ENCODE measurements at places on chromosomes 6 and 20.

- DNase-seq = peak; percentile 79
These were observed 12.7 kb downstream of the TRIM27 start for GRCh38 chr6:28910901-28911690.

- DNase-seq = peak; percentile 65
These were observed 109.9 kb downstream of the NOL4L start for GRCh38 chr20:32474967-32475811.

- DNase-seq = no peak
These were observed 19.0 kb downstream of the OR2H2 start for GRCh38 chr6:29603930-29604329.

DNA sequence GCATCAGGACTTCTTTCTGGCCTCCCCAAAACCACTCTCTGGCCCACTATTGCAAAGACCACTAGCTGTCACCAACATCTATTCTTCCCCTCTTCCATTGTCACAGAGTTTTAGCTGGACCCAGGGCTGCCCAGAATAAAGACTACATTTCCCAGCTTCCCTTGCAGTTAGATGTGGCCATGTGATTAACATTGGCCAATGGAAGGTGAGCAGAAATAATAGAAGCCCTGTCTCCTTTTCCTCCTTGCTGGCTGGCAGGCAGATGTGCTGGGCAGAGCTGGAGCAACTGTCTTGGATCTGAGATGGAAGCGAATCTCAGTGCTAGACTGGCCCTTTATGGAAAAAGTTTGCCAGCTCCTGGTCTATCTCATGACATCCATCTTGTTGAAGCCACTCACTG is 97.0 kb downstream of the KCNB1 start:
- peak; percentile 37 for DNase-seq

DNA sequence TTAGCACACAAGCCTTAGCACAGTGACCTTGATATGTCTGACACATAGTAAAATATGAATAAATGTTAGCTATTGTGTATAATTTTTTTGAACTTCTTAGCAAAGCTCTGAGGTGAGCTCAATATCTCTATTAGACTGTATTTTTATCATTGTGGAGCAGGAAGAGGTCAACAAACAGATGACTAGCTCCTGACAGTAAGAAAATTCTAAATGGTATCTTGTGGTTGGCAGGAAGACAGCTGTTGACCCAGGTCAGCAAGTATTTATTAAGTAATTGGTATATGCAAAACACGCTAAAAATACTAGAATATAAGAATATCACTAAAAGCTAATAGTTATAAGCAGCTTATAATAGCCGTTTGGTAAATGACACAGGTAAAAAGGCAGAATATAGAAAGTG is 77.5 kb upstream of the MARCKS start:
- no peak for DNase-seq

DNA sequence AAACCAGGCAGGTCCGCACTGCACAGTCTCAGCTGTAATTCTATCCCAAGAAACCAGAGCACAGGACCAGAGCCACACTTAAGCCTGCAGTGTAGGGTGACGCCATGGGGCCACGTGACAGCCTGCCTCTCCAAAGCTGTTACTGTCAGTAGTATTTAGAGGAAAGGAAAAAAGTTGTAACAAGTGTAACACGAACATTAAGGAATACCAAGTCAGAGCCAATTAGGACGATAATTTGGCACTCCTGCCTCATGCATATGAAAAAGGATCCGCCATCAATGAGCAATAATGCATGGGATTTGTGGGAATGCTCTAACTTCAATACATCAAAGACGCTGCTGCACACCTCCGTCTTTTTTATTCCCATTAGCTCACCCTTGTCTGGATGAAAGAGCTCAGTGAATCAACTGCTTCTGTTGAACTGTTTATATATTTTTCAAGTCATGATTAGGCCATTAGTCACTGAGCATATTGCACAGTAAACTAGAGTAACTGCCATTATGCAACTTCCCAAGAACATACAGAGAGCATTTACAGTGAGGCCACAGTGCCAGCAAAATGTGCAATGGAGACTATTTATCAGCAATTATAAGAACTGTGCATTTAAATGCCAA is 79.9 kb downstream of the ATXN1 start:
- DNase-seq = peak; percentile 99

- peak; percentile 44 for DNase-seq
These were observed 31.8 kb downstream of the TFAP2B start for GRCh38 chr6:50850223-50851048.

Measured in bronchial epithelial cell (primary cell).